ENCODE measurements at places on chromosomes 3 and 15.
A peak's percentile ranks its signal among the peaks of the same experiment; 100 is the strongest.

DNA sequence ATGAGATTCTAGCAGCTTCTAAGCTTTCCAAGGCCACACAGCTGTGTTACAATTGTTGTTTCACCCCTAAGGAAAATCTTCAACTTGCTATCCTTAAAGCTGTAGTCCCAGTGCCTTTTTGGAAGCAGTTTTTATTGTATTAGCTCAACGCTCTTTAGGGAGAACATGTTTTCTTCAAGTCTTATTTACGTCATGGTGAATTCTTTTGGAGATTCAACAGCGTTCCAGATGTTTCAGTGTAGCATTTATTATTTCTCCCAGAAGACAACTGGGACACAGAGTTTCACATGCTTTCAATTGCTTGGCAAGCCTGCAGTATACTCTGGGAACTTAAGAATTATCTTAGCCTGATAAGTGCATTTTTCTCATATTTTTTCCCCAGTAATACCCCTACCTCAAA is 888.3 kb downstream of the PLOD2 start:
- peak; percentile 58 for DNase-seq

DNA sequence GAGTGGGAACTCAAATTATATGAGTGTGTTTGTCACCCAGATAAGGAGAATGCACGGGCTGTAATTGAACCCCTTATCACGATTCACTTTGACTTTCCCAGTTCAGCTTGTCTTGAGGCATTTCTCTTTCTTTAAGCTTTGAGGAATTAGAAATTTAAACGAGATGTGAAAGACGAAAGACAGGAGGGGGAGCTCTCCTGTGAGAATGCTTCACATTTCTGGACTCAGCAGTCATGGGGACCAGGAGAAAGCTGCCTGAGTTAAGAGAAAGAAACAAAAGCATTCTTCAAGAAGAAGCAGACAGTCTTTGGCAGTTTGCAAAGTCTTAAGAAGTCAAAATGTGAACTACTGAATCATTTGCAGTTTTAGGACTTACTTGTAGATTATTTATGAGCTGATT is 205.6 kb downstream of the NECTIN3 start:
- DNase-seq, result peak; percentile 36

- peak; percentile 62 for DNase-seq
Measured at GRCh38 chr3:27467545-27467944, 16.6 kb downstream of the SLC4A7 start.

- DNase-seq, result peak; percentile 29
Measured at GRCh38 chr15:56241374-56242105, 2.1 kb downstream of the RFX7 start.

DNA sequence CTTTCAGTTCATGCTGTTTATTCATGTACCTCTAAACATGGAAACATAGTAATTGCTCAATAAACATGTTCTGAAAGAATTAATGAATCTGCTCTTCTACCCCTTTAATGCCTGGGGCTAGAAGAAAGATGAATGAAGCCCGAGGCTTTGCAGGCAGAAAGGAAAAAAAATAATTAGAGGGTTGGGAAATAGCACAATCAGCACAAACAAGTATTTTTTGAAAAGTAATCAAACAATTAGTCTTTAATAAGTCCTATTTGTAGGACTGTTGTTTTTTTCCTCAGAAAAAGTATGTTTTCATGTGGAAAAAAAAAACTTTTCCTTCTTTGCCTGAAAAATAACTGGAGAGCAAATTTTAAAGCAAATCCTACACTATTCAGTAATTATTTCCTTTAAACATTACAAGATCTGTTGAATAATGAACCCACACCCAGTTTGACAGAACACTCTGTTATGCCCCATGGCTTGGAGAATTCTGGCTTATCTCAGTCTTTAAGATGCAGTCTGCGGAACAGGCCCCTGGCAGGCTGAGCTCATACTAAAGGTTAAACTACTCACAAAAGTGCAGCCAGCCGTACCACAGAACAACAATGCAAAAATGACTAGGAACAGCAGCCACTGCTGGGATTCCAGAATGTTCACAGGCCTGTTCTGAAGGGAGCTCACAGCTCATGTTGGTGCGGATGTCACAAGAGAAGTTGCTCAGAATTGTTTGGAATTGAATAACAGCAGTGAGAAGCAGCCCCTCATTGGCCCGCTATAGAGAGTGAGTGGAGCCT is 79.2 kb downstream of the ABI3BP start:
- peak; percentile 80 for DNase-seq

- no peak for DNase-seq
Measured at GRCh38 chr3:137765310-137766033, 1.4 kb downstream of the SOX14 start.

DNA sequence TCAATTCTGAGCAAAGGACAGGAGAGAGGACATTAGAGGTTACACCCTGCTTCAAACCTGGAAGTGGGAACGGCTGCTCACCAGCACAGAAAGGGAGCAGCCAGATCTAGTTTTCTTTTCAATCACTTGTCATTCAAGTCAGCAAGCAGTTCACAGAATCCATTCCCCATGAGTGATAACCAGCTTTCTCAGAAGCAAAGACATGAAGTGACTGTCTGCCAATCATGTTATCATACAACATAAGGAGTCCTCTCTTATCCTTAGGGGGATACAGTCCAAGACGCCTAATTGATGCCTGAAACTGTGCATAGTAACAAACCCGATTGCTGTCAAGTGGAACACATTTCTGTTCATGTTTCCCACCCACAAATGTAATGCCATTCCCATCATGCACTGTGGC is 54.7 kb downstream of the FAM98B start:
- no peak for DNase-seq

DNA sequence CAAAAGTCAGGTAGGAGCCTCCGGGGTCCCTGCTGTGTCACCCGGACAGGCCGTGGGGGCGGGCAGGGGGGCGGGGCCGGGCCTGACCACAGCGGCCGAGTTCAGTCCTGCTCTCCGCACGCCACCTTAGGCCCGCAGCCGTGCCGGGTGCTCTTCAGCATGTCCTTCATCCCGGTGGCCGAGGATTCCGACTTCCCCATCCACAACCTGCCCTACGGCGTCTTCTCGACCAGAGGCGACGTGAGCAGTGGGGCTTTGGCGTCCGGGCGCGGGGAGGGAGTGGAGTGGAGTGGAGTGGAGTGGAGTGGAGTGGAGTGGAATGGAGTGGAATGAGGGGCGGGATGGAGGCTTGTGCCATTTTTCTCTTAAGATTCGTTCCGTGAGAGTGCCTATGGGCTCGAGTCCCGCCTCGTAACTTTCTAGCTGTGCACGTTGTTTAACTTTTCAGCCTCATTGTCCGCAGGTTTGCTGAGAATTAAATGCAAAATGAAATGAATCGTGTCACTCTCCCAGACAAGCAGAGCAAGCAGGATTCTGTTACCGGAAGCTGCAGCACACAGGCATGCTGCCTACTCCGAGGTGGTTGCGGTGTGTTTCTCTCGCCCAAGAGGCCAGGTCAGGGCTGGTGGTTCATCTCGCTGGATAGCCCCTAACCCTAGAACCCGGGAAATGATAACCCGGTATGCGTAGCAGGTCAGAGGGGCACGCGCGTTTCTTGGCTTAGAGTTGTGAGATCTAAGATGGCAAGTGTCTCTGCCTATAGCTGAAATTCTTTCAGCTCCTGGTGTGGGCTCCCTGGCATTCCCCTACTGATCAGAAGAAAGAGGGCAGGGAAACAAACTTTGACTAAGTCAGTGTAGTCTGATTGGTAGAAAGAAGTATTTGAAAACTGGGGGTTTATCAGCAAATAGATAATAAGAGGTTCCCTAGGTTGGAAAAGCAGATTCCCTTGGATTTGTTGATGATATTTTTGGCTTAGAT is at the start of gene FAH:
FAH (plus strand) TSS at position 104 of the 981 bp plus-strand sequence; CDS start at position 160, 56 bp downstream.
- DNase-seq, result peak; percentile 47

- peak; percentile 36 for DNase-seq
Measured at GRCh38 chr3:56904552-56905215, 102.9 kb upstream of the ARHGEF3 start.

GRCh38 chr3:73028803-73029202 is 32.2 kb downstream of the PPP4R2 start:
- no peak for DNase-seq

DNA sequence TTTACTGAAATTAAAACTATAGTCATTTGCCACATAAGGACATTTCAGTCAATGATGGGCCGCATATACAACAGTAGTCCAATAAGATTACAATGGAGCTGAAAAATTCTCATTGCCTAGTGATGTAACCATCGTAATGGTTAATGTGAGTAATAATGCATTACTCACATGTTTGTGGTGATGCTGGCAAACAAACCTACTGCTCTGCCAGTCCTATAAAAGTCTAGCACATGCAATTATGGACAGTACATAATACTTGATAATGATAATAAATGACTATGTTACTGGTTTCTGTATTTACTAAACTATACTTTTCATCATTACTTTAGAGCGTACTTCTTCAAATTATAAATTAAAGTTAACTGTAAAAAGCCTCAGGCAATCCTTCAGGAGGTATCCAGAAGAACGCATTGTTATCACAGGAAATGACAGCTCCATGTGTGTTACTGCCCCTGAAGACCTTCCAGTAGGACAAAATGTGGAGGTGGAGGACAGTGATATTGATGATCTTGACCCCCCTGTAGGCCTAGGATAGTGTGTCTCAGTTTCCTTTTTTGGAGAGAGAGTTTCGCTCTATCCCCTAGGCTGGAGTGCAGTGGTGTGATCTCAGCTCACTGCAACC is 102.7 kb downstream of the ATP1B3 start:
- DNase-seq, result peak; percentile 83

GRCh38 chr15:50315814-50316630 is 39.0 kb downstream of the GABPB1 start:
- peak; percentile 70 for DNase-seq

DNA sequence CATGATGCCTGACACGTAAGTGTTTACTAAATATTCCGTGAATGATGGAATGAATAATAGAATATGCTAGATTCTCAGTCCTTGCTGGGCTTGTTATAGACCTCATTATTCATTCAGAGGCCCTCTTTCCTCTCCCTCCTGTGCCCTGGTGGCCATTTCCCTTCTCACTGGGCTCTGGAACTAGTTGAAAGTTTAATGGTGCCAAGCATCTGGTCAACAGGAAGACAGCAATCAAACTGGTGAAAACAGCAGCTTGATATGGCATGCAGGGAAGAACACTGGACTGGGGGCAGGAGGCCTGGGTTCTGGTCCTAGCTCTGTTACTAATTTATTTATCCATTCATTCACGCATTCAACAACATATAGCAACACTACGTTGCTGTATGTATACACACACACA is 3.7 kb upstream of the APOD start:
- DNase-seq, result no peak

DNA sequence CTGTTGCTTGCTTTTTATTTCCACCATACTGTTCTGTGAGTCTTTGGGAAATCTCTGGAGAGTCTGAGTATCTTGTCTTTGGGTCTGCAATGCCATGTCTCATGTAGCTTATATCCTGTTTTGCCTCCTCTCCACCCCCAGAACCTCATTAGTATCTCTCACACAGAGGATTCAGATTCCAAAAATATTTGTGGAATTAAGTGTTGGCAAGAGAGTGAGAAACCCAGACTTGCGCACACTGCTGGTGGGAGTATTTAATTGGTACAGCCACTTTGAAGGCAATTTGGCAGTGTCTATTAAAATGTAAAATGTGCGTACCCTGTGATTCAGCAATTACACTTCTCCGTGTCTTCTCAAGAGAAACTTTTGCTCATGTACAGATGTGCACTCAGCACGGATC is 68.6 kb downstream of the ZNF621 start:
- DNase-seq, result peak; percentile 20

GRCh38 chr3:12175137-12175593 is 16.5 kb upstream of the TIMP4 start:
- peak; percentile 65 for DNase-seq

GRCh38 chr15:23912191-23912590 is 225.1 kb upstream of the NDN start:
- no peak for DNase-seq
